ENCODE measurements at places on chromosomes 3 and 15. TPM values are rescaled to one million over a fixed set of nuclear protein-coding genes. Genes with fewer than 3 reads are reported as not detected.

Gene SPESP1
- total RNA-seq = 1.9 TPM

Gene TRIM71
- total RNA-seq = not detected

Gene KIF23
- 0.16 TPM for total RNA-seq

Gene ANKUB1
- total RNA-seq = not detected

Gene TTC21A
- 4.3 TPM for total RNA-seq

Gene GOLGA8G
- 0.55 TPM for total RNA-seq

Gene TMOD2
- total RNA-seq = 32.5 TPM

Gene DUOX1
- not detected for total RNA-seq

- DNase-seq = no peak
These were observed 45.1 kb downstream of the COL8A1 start for GRCh38 chr3:99683465-99683864.

DNA sequence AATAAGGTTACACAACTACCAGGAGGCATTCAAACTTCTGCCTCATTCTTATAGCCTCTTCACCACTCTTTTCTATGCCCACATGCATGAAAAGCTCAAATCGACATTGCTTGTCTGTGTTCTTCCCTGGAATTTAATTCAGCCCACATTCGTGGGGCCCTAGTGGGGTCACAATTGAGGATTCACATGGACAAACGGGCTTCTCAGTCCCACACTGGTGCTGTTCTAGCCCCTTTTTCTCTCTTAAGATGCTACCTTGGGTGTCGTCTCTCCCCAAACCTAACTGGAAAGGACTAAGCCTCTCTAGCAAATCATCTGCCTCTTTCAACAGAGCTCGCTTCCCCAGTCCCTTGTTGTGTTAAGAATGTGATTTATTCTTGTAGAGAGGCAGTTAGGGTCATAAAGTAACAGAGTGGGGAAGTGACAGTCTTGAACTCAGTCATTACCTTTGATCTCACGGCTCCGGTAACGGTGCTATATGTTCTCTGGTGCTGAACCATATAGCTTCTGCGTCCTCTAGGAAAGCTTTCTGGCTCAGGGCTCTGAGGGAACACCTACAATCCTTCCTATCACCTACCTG lies 4.9 kb downstream of the LPP start:
- no peak for DNase-seq

DNA sequence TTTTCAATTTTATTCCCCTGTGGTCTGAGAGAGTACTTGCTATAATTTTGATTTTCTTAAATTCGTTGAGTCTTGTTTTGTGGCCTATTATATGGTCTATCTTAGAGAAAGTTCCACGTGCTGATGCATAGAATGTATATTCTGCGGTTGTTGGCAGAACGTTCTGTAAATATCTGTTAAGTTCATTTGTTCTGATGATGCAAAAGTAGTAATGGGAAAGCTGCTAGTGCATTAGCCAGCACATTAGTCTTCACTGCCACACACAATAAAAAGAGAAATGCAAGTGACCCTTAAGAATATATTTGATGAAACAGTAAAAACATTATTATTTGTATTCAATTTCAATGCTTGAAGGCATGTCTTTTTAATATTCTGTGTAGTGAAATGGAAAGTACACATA lies 84.8 kb downstream of the GTPBP8 start:
- no peak for DNase-seq

GRCh38 chr3:16290007-16290826 lies 25.2 kb downstream of the OXNAD1 start:
- no peak for DNase-seq

DNA sequence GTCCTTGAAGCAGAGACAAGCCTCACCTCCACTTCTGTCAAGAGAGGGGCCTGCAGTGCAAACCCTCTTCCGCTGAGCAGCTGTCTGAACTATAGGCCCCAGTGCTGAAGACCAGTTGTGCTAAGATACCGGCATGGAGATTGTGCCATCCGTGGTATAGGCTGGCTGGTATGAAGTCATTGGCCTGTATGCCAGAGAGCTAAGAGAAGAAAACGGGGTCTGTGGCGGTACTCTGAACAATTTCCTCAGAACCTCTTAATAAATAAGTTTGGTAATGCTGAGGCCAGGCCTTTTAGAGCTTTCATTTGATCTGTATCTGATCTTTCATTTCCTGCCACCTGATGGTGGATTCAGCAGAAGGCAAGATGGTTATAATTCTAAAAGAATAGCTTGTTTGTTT lies 123.0 kb downstream of the LRIG1 start:
- DNase-seq = no peak

GRCh38 chr15:25741256-25741580 lies 121.9 kb downstream of the ATP10A start:
- no peak for DNase-seq

- no peak for DNase-seq
These were observed 54.9 kb upstream of the SLC7A14 start for GRCh38 chr3:170640737-170641171.

GRCh38 chr3:194072691-194073279 lies 63.2 kb upstream of the HES1 start:
- no peak for DNase-seq

DNA sequence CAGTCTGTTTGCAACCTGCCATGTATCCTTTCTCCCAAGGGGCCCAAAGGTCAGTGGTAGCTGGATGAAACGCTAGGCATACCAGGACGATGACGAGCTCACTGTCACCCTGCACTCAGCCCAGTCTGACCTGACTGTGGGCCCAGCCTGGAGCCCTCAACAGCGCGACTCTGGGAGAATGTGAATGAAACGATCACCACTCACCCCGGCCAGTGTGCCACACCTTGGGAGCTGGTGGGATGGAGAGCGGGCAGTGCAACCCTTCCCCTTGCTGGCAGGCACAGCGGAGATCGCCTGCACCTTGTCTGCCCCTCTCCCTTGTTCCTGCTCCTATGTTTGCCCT lies 27.2 kb downstream of the SRPRB start:
- no peak for DNase-seq

DNA sequence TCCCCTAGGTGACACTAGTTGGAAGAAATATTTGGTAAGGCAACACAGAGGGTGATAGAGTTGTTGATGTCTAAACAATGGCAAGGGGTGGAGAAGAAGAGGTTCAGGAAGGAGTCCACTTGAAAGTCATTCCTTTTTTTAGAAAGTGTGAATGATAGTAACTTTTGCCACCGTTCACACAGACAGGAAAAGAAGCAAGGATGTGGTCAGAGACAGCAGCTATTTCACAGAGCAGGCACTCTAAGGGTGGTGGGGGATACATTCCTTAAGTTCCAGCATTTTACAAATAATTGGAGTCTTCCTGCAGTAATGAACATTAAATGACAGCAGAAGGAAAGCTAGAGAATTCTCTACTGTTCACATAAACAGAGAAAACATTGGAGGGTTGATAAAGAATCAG lies 75.4 kb upstream of the ZNF385D start:
- no peak for DNase-seq

- DNase-seq = no peak
These were observed 24.8 kb downstream of the GABRR3 start for GRCh38 chr3:98010194-98010882.

DNA sequence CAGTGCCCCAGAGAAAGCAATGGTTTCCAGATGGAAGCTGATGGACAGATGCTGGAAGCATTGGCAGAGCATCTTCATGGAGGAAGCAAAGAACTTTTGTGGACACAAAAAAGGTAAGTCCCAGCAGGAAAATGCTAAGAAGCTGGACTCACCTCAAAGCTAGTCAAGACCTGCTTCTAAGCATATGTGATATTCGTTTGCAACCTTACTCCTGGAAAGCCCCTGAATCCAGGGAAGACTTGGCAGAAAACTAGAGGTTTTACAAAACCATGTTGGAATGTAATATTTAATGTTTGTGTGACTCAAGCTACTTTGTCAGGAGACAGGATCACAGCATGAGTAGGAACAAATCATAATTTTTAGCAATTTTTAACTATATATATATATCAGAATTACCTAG lies 288.2 kb downstream of the BCHE start:
- no peak for DNase-seq

DNA sequence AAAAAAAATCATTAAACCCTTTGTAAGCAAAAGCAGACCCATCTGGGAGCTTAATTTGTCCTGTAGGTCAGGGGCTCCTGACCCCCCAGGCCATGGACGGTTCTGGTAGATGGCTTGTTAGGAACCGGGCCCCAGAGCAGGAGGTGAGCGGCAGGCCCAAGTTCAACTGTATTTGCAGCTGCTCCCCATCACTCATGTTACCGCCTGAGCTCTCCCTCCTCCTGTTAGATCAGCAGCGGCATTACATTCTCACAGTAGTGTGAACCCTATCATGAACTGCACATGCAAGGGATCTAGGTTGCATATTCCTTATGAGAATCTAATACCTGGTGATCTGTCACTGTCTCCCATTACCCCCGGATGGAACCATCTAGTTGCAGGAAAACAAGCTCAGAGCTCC lies 60.7 kb downstream of the FSIP1 start:
- no peak for DNase-seq

- no peak for DNase-seq
These were observed 375.1 kb downstream of the PTPRG start for GRCh38 chr3:61936344-61936937.

DNA sequence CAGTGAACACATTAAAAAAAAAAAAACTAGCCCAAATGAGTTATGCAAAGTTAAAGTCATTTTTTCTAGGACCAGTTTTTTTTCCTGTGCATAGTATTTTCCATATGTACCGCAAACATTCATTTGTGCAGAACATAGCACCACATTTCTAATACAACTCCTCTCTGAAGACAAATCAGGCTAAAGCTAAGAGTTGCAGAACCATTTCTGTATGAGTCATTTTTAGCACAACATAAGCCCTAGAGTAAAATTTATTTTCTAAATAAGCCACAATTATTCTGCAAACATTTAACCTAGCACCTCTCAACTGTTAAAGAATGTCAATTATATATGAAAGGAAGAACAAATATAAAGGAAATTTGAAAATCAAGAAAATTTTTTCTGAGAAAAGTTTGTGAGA lies 375.8 kb downstream of the TIGIT start:
- no peak for DNase-seq
